ENCODE measurements at places on chromosomes 7 and 10.
A peak's percentile ranks its signal among the peaks of the same experiment; 100 is the strongest.

- DNase-seq: no peak
Measured at GRCh38 chr10:62728479-62728878, 76.0 kb upstream of the ADO start.

GRCh38 chr10:5284311-5285057 is 80.3 kb upstream of the UCN3 start:
- no peak for DNase-seq

DNA sequence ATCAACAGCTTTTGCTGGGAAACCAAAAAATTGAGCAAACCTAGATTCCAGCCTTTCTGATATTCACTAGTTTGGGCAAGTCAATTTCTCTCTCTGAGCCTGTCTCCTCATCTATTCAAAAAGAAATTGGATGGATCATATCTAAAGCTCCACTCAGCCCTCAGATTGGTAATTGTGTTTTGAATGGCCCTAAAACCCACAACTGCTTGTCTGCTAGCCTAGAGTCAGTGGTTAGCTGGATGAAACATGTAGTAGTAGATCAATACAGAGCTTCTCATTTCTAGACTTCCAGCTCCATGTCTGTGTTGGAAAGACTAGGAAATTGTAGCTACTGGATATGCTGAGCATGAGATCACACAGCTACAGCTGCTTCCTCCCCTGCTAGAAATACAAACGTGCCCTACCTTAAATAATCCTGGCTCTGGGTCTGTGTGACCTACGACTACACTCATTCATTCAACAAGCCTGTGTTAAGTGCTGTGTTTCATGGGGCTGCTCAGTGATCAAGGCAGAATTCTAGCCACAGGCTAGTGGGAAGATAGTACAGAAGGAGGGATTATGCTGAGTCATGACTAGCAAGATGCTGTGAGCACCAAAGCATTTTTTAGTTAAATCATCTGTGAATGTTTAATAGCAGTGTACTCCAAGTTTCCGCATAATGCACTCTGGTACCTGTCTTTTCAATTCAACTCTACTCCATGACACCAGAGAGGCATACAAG is 15.7 kb downstream of the DNTT start:
- DNase-seq: no peak

GRCh38 chr10:12919574-12919973 is 81.9 kb downstream of the CCDC3 start:
- no peak for DNase-seq

DNA sequence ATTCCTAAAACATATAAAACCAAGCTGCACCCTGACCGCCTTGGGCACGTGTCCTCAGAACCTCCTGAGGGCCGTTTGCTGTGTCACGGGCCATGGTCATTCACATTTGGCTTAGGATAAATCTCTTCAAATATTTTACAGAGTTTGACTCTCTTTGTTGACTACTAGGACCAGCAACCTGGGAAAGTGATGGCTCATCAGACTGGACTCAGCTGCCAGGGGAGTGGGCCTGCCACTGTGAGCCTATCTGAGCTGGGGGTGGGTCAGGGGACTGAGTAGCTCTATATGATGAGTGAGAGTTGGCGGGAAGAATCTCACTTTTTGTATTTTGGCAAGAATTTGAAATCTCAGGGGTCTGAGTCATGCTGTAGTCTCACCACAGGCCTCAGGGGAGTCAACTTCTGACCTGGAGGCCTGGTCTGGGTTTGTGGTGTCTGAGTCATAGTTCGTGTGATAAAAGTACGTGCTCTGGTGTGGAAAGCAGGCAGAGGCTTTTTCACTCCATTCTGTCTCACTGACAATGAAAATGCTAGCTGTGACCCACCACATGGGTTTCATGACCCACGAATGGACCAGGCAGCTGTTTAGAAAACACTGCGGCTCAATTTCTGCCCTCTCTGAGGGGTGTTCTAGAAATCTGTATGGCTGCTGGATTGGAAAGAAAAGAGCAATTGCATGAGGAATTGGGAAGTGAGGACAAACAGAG is 4.2 kb upstream of the UPP1 start:
- DNase-seq: peak; percentile 86

GRCh38 chr10:58444876-58445275 is 59.7 kb downstream of the TFAM start:
- DNase-seq: no peak

DNA sequence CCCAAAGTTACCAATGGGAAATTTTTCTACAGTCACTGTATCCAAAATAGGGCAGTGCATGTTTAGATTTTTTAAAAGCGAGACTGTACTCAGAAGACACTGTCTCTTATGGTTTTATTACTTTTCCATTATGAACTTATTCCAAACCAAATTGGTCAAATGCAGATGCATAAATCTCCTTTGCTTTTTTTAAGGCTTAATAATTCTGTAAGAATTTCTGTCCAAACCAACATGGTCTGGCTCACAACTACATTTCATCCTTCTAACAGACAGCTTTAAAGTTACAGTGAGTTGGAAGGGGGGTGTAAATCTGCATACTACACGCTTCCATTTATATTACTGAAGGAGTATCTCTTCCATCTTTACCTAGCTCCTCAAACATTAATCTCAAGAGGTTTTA is 199.2 kb downstream of the SLC25A13 start:
- DNase-seq: no peak

DNA sequence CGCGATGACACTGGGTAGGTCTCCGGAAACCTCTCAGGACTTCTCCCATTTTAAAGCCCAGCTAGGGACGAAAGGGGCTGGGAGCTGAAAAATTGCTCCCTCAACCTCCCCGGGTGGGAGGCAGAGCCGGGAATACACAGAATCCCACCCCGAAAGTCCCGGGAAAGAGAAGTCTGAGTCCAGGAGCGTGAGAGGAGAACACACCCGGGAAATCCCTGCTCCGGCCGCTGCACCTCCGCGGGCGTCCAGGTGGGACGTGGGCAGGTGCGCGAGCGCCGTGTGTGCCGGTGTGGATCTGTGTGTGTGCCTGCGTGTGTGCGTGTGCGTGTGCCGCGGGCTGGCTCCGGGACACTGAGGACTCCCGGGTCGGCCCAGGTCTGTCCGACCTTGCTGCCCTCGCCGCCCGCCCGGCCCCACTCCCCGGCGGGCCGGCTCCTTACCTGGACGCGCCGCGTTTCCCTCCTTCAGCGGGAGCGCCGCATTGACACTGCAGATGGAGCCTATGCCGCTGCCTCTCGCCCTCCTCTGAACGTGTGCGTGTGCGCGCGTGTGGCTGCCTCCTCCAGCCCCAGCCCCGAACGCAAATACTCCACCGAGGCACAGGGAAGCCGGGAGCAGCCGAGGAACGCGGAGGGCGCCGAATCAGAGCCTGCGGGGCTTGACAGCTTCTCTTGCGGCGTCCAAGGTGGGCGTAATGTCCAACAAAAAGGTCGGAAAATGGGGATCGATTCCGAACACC is at the start of gene PLXNA4:
TSS of gene PLXNA4 (minus strand) at position 489 of the 739 bp plus-strand sequence. CDS start 67,777 bp downstream, outside the sequence.
- DNase-seq: peak; percentile 19

- no peak for DNase-seq
Measured at GRCh38 chr7:121303422-121304101, 25.2 kb upstream of the WNT16 start.

DNA sequence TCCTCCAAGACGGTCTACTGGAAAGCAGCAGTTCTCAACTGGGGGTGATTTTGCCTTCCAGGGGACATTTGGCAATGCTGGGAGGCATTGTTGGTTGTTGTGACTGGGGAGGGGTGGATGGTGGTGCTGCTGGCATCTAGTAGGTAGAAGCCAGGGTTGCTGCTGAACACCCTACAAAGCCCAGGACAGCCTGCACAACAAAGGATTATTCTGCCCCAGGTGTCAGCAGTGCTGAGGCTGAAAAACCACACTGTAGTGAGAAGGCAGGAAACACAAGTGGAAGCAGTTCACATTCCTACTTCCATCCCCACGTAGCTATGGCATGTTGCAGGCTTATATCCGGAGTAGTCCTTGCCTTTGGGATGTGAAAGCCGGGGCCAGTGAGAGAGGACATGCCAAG is 86.9 kb downstream of the AOAH start:
- DNase-seq: no peak

- DNase-seq: no peak
Measured at GRCh38 chr10:30756151-30756550, 126.6 kb upstream of the LYZL2 start.

DNA sequence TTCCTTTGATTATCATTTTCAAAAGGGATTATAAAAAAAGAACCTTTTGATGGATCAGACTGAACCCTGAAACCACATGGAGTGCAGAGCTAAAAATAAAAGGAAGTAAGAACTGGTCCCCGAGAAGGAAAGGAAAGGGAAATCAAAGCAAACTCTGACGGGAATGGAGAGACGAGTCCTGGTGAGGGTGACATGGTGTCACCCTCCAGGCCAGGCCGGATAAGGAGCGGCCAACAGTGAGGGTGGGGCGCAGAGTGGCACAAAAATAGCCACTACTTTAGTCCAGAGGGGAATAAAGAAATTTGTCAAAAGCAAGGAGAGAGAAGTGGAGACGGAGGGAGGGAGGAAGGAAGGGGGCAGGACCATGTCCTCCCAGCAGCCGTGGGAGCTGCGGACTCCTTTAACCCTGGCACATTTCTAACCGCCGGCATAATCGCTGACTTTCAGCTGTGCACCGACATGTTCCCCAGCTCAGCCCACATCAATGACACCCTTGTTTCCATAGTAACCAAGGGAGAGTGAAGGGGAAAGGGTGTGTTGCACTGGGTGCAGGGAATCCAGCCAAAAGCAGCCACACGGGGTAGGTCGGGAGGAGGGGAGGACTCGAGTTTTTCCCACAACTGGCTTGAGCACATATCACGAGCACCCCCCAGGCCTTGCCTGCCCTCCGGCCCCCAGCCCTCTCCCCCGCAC is 29.7 kb downstream of the TRIM8 start:
- DNase-seq: peak; percentile 55

DNA sequence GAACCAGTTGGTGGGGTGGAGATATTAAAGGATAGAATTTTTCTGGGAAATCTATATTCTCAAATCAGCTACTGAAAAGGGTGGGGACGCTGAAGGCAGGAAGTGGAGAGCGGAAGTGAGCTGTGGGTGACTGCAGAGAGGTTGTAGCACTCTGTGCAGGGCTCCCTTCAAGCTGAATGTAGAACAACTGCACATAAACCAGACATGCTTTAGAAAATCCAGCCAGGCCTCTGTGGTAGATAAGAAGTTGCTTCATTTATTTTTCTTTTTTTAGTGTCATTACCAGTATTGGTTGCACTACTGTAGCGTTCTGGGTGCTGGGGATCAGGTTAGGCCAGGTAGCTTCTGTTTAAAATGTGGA is 127.8 kb downstream of the CELF2 start:
- DNase-seq: no peak
